Bronchial epithelial cell (primary cell): ENCODE measurements at places on chromosomes 1 and 21.

- DNase-seq = peak; percentile 56
Measured at GRCh38 chr1:15128520-15129313, 24.8 kb upstream of the TMEM51 start.

DNA sequence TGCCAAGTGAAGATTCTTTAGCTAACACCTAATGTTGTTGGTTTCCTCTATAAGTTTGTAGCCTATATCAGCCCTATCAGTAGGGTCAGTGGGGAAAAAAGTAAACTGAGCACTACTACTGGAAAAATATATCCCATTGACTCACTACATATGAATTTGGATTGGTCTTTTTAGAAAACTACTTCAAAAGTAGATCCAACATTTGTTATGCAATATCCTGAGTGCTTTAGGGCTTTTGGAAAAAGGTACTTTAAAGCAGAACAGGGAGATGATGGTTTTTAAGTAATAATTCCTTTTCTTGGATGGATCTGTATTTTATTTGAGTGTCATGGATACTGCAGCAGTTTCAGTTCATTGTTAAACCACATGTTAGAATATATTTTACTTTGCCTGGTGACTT is 7.1 kb downstream of the C1orf21 start:
- peak; percentile 46 for DNase-seq

DNA sequence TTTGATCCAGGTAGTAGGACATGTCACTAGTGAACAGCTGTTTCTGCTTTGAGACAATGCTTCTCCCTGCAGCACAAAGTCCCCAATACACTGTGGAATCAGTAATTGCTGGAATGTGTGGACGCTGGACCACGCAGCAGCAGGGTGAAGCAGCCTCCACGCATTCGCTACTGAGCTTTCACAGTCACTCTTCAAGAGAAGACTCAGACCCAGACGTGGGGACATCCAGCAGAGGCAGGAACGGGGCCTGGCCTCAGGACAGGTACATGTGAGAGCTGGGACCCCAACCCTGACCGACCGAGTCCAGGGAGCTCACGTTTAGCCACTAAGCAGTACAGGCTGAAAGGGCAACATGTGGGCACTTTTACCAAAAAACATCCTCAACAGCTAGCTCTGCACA is 34.1 kb upstream of the PRDM15 start:
- no peak for DNase-seq

DNA sequence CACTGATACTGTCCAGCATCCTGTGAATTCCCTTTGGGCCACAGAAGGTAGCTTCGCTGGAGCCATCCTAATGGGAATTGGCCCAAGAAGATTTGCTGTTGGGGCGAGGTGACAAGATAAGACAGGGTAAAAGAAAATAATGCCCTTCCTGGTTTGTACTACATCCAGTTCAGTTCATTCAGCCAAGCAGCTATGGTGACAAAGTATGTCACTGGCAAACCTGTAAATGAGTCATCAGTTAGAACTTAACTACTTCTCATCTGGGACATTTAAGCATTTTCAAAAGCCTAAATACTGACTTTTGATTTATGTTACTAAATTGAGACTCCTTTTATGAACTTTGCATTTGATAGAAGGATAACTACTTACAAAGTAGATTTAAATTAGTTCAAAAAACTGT is 54.2 kb downstream of the WDR64 start:
- peak; percentile 47 for DNase-seq

GRCh38 chr1:171188388-171189266 is 3.5 kb downstream of the FMO2 start:
- DNase-seq = peak; percentile 64

GRCh38 chr1:190154744-190155143 is 322.9 kb downstream of the BRINP3 start:
- no peak for DNase-seq

GRCh38 chr1:115426956-115427355 is 88.9 kb upstream of the NGF start:
- no peak for DNase-seq

- DNase-seq = peak; percentile 75
Measured at GRCh38 chr1:24070821-24071393, 41.0 kb downstream of the MYOM3 start.

GRCh38 chr1:36306210-36306901 is at the start of gene SH3D21:
Gene SH3D21, plus strand, starts transcription at chr1:36306368. Its CDS starts 53 bp downstream, at chr1:36306421.
- DNase-seq = peak; percentile 66

- peak; percentile 35 for DNase-seq
Measured at GRCh38 chr1:162276493-162276892, 100.2 kb downstream of the SPATA46 start.

DNA sequence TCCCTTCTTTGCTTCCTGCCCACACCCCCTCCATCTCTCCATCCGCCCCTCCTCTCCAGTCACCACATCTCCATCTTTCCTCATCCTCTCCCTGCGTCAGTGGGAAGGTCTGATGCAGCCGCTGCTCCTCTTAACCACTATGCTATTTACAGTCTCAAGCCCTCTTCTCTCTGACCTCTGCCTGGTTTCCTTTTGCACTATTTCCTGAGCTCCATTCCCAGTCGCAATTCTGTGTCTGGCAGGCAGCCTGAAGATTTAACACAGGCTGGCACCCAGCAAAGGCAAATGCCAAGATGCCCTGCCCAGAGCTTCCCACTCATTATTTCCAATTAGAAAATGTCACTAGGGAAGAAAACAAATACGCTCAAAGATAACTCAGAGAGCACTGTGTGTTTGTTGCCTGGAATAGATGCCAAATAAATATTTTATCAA is 89.6 kb upstream of the LPGAT1 start:
- DNase-seq = peak; percentile 7

- DNase-seq = no peak
Measured at GRCh38 chr1:247332215-247332622, 552 bp upstream of the ZNF496 start.

DNA sequence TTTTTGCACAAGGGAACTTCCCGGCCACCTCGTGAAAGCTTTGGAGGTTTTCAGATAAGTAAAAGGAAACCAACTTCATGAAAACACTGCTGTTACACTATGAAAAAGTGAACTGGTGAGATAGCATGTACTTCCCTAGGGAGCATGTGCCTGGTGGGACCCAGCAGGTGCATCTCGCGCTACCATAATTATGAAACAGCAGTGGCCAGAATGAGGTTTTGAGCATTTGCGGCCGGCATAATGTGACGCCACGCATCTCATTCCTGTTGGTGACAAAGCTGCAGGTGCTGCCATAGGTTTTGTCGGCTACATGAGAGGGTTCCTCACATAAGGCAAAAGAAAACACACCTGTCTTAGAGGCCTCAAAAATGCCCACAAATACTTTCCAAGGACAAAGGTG is 1.7 kb downstream of the KRTAP10-3 start:
- DNase-seq = no peak

DNA sequence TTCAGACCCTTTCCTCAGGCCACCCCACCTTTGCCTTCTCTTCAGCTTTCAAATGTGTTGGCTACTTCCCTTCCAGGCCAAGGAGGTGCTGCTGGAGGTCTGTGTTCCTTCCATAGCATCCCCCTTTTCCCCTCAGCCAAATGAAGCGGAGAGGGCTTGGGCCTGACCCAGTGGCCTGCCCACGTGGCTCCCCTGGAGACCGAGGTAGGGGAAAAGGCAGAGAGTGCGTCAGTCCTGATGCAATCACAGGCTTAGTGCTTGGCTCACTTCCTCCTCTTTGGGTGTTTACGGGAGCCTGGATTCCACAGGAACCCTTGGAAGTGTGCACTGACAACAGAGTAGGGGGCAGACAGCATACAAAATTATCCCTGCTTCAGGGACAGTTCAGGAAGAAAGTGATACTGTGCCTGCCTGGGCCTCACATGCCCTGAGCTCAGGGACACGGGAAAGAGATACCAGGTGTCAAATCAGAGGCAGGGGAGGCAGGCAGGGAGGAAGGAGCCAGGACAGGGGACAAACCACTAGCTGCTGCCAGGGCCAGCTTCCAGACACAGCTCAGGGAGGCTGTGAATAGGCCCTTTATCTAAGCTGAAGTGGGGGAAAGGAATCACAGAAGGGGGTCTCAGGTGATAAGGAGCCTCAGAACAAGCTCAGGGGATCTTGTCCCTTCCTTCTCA is 16.6 kb upstream of the PTP4A2 start:
- DNase-seq = peak; percentile 92

- peak; percentile 86 for DNase-seq
Measured at GRCh38 chr1:64505944-64506655, 36.2 kb downstream of the CACHD1 start.

GRCh38 chr1:230684998-230685397 is 28.9 kb downstream of the AGT start:
- no peak for DNase-seq

DNA sequence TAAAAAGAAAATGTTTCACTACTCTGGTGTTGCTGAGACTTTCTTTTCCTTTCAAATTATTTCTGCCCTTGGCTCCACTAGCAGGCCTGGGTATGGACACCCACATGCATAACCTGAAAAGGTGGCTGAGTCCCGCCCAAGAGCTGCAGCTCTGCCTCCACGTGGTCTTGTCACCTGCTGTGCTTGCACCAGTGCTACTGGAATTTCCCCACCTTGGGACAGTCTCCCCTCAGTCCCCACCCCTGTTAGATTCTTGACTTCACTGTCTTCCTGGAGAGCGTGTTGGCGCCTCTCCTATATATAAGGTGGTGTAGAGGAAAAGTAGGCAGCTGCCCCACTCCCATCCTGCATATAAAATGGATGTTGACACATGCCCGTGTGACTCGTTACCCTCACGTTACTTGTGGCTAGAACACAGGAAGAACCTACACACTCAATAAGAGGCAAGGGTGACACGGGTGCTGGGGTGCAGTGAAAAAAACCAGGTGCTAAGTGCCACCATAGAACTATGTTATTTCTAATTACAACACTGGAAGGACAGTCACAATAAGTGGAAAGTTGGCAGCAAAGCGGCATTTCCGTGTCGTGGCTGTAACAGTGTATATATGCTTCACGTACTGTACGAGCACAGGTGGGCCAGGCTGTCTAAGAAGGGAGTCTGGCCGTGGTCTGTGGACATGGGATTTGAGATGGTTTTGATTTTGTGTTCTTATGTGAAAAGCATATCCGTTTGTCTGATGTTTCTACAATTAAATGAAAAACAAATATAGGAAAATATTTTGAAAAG is 61.0 kb downstream of the POFUT2 start:
- DNase-seq = peak; percentile 3

GRCh38 chr1:199082778-199083389 is 444.0 kb downstream of the PTPRC start:
- DNase-seq = no peak

GRCh38 chr21:36098182-36098532 is 28.3 kb downstream of the CBR1 start:
- DNase-seq = no peak
